Activated gamma-delta T cell treated with Interleukin-2 at 50 U/mL for 16 hours (primary cell): ENCODE measurements at places on chromosomes 7 and 10.

- no peak for DNase-seq
These were observed 145.4 kb downstream of the PTPRN2 start for GRCh38 chr7:158442260-158442659.

GRCh38 chr10:8182806-8183205, 128.3 kb downstream of the GATA3 start:
- DNase-seq: no peak

DNA sequence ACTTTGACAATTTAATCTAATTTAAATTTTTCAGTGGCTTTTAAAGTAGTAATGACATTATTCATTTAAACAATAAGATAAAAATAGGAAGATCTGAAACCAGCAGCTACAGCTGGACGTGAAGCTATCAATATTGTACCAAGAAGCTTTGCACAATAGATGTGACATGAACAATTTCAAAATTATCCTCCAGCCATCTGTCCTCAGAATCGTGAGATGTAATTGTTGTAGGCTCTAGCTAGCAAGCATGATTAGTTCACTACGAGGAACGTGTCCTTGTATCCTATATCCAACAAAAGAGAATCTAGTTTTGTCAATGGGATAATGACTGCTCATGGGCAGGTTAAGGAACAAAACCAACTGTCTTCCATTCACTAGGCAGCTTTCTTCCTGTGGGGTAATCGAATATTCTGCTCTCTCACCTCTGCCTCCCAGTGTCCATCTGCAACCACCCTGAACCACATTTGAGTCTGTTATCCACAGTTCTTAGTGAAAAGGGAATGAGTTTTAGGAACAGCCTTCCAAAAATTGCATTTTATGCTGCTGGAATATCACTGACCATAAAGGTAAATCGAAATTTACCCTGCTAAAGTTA, 247.3 kb downstream of the PARD3 start:
- DNase-seq: no peak

DNA sequence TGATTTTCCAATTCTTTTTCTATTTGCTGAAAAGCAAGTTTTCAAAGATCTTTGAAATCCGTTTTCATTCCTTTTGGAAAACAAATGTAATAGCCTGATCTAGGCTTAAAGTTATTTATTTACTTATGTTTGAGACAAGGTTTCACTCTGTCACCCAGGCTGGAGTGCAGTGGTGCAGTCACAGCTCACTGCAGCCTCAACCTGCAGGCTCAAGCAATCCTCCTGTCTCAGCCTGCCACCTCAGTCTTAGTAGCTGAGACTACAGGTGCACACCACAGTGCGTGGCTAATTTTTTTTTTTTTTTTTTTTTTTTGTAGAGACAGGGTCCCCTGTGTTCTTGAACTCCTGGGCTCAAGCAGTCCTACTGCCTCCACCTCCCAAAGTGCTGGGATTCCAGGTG, 4.6 kb downstream of the ST7 start:
- no peak for DNase-seq

GRCh38 chr7:6316226-6316625, 43.8 kb upstream of the CYTH3 start:
- no peak for DNase-seq

- no peak for DNase-seq
These were observed 144.3 kb upstream of the TCF7L2 start for GRCh38 chr10:112805701-112806100.

DNA sequence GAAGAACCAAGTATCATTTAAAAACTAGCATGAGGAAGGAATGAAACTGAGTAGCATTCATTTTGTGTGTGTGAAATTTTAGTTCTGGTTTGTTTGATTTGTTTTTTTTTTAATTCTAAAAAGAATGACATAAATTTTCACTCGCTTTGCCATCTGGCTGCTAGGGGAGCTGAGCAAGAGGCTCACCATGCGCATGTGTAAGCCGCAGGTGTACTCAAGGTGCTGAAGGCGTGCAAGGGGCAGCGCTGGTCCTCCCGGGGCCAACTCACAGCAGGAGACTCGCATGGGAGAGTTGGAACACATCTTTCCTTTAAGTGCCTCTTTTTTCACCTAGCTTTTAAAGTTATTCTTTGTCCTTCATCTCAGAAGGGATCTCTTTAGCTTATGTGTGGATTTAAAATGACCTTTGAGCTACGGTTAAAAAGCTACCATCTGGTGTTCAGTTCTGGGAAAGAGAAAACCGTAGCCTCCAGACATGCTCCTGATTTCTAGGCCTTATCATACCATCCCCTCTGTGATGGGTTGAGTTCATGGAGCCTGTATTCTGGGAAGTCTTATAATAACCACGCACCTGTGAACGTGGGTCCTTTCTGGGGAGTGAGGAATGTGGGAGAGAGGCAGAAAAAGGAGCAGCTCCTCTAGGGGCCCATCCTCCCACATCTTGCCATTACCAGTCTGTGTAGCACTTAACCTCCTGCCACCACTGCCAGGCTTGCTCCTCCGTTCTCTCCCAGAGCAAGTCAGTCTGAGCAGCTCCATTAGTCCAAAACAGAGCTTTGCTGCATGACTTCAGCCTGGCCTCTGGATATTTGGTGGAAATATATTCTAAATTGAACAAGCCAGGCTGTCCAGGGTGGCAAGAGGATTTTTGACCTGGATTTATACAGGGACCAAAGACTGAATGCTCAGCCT, 61.9 kb downstream of the KLHDC10 start:
- DNase-seq: no peak

- no peak for DNase-seq
These were observed 168.8 kb downstream of the C1GALT1 start for GRCh38 chr7:7351156-7351555.

DNA sequence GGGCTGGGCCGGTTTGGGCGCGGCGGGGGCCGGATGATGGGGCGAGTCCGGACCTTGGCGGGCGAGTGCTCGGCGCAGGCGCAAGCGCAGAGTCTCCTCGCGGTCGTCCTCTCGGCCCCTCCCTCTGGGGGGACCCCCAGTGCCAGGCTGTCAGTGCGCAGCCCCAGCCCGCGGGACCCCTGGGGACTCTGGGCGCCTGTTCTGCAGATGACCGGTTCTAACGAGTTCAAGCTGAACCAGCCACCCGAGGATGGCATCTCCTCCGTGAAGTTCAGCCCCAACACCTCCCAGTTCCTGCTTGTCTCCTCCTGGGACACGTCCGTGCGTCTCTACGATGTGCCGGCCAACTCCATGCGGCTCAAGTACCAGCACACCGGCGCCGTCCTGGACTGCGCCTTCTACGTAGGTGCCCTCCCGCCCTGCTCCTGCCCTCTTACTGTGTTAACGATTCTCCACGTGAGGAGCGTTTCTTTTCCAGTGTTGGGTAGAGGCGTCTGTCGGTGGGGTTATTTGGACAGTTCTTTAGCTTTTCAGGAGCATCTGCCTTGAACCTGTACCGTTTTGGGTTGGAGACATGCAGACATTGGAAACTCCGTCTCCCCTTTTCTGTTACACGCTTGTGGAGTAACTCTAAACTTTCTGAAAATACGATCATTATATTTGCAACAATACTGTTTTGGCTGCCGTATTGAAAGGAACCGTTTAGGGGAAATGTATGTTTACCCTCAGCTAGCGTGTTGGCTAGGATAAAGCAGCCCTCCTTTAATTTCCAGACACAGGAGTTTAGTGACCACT, 706 bp downstream of the BUB3 start:
- DNase-seq: no peak

- DNase-seq: no peak
These were observed 192.1 kb downstream of the CELF2 start for GRCh38 chr10:11209830-11210181.

- no peak for DNase-seq
These were observed 46.2 kb upstream of the ZEB1 start for GRCh38 chr10:31272841-31273240.

- DNase-seq: no peak
These were observed 142.9 kb upstream of the VWC2 start for GRCh38 chr7:49630513-49630912.

- no peak for DNase-seq
These were observed 12.3 kb downstream of the RPA3 start for GRCh38 chr7:7706101-7706511.

GRCh38 chr10:11712744-11713143, 29.4 kb upstream of the ECHDC3 start:
- no peak for DNase-seq

- no peak for DNase-seq
These were observed 4.1 kb downstream of the COL1A2 start for GRCh38 chr7:94398841-94399240.

DNA sequence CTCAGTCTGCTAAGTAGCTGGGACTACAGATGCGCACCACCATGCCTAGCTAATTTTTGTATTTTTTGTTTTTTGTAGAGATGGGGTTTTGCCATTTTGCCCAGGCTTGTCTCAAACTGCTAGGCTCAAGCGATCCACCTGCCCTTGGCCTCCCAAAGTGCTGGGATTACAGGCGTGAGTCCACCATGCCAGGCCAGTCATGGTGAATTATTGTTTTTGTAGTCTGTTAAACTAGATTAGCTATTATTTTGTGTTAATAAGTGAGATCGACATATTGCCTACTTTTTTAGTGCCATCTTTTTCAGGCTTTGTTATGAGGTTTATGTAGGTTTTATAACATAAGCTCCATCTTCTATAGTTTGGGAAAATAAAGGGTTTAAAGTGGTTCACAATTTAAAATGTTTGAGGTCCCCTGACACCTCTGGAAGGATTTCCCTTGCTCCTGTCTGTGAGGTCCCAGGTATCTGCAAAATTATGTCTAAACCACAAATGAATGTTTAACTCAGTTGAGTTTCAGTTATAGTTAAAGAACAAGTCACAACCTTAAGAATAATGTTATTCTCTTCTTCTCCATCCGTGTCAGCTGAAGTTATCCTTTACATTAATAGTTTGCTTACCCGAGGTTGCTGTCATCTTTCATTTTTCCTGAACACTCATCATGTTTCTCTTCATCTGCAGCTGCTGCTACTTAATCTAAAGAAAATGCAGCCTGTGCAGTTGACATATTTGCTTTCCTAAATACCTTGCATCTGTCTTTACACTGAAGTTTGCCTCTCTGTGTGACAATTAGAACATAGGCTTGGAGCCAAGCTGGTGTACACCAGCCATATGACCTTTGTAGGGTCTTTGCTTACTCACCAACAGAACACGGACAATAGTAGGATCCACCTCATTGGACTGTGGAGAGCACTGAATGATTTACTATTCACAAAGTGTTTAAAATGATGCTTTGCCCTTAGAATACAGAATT, 8.9 kb upstream of the VSTM4 start:
- DNase-seq: no peak

DNA sequence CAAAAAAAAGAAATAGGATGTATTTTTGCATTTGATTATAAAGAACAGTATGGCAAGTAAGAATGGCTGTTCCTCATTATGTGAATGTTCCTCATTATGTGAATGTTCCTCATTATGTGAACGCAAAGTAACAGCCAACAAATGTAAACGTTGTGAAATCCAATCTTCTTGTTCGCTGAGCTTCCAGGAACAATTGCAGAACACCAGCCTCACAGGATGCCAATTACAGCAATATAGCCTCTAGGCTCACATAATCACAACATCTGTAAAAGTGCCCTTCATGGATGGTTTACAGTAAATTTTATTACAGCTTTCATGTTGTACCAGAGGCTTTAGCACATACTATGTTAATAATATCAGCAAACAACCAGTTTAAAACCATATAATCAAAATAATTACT, 71.6 kb downstream of the THSD7A start:
- DNase-seq: no peak

GRCh38 chr7:133115596-133115995, 33.7 kb upstream of the CHCHD3 start:
- no peak for DNase-seq

DNA sequence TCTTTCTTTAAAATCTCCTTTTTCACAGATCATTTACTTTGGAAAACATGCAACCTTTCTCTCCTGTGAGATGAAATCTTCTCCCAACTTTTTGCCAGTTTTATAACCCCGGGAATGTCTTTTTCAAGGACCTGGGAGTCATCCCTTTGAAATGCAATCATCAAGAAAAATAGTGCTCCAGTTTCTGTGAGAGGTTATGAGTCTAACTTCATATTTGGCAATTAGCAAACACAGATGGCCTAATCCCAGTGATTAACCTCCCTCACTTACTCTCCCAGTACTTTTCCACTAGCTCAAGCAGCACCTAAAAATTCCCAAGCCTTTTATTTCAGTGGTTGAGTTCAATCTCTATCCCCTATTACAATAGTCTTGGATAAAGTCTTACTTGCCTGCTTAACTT, 185.8 kb upstream of the TMEM106B start:
- no peak for DNase-seq

DNA sequence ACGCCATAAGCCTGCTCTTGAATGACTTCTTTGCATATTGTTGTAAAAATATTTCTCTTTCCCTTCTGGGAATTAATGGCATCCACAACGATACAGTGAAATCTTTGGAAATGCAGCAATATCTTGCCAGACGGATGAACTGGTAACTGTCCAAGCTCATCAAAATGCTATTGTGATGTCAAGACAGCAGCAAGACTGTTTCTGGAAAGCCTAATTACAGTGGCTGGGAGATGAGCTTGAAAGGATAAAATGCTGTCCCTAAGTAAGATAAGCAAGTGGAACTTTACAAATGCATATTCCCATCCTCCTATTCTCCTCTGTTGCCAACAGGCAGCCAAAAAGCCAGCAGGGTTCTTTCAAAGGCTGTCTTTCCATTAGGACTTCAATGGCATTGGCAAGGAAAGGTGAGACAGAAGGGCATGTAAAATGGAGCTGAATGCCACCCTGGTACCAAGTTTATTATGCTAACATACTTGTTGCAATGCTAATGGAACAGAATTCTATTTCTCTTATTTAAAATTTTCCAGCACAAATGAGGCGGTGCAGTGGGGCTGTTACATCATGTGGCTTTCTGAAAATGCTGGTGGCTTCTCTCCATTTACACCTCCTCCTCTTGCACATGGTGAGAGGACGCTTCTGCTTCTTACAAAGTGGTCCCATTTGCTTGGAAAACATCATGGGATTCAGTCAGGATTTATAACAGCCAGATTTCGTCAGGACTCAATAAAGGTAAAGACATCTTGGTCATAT, 178.3 kb upstream of the PTER start:
- DNase-seq: no peak

GRCh38 chr10:76675951-76676587, 961.5 kb downstream of the KCNMA1 start:
- DNase-seq: no peak

DNA sequence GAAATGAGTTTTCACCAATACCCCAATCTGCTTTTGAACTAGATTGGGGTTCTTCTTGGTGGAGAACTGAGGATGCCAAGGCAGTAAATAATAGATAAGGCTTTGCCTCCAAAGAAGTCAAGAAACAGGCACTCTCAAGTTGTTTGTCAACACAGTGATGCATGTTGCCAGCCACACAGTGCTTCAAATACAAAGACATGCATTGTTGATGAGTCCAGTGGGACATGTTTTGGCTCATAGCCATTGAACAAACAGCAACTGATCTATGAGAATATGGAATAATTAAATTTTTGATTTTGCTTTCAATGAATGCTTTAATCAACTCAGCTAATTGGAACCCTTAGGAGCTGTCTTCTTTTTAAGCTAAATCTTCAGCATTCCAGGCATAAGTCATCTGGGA, 346.4 kb downstream of the THSD7A start:
- DNase-seq: no peak
